ENCODE measurements at places on chromosomes 5 and 9. TPM values are rescaled to one million over a fixed set of nuclear protein-coding genes. Genes with fewer than 3 reads are reported as not detected.

DNA sequence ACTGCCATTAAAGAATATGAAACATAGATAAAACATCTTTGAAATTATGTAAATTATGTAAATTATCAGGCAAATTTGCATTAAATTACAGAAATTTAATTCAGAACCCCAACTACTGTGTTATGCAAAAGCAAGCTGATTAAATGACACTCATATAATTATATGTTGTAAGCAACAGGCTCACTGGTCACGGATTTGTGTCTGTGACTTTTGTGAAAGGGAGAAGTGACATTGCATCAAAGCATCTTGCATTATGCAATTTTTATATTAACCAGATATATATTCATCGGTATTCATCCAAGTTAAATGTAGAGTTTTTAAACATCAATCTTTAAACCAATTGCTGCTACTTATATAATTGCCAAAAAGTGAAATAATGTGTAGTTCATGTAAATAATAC, 13.0 kb upstream of the GLIPR2 start:
- no peak for DNase-seq
- no peak overlapping the region for H3K27ac ChIP-seq
- H3K36me3 ChIP-seq = no peaks in the 10 kb centered on the region
- H3K27me3 ChIP-seq = no peaks in the 10 kb centered on the region
- no peak overlapping the region for H3K4me3 ChIP-seq

The RNF208 gene
- total RNA-seq = not detected

DNA sequence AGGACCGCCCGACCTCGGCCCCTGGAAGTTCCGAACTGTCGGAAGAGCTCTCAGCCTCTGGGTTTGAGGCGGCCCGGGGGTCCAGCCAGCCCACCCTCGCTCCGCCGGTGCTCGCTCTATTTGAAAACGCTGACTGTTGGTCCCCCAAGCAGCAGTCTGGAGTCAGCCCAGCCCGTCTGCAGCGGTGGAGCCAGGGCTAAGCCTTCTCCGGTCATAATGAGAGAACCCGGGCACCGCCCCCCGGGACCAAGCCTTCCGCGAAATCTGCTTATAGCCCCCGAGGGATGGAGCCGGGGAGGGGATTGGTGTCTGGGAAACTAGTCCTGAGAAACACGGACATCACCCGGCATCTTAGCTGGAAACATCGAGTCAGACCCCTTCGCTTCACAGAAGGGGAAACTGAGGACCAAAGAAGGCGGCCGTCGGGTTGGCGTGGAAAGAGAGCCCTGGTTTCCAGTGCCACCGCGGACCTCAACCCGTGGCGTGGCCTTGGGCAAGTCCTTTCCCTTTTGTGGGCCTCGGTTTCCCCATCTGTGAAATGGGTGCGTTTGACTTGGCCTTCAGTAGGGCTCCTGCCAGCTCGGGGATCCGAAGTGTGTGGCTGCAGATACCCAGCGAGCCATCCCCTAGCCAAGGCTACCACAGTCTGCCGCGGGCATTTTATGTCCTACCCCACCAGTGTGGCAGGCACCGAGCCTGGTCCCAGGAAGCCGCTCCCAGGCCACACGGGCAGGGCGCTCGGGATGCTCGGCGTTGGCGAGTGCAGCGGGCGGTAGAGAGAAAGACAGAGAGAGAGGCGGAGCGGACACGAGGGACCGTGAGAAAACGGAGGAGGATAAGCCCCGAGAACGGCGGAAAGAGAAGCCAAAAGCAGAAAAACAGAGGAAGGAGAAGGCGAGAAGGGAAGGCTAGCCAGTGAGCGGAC, 857 bp downstream of the ADAM19 start:
- H3K36me3 ChIP-seq = no peaks in the 10 kb centered on the region
- DNase-seq = peak; percentile 37
- peaks cover 7% of the 10 kb centered on the region for H3K27me3 ChIP-seq
- peak overlapping the region; percentile 60 for H3K4me3 ChIP-seq
- peaks cover 11% of the 10 kb centered on the region for H3K4me1 ChIP-seq

The TYRP1 gene
- total RNA-seq = not detected

DNA sequence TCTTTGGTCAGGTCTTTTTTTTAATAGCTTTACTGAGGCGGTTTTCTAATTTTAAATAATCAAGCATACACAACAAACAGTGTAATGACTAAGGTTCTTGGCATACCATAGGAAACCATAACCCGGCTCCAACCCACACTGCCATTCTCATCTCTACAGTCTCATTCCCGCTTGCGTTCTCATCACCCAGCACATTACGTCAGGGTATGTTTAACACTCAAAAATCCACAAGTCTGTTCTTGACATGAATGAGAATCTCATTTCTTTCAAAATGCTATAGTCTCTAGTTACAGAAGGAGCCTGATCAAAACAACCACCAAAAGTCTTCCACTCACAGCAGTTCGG, 505 bp downstream of the C5orf34 start:
- peak overlapping the region; percentile 31 for H3K4me3 ChIP-seq
- no peaks in the 10 kb centered on the region for H3K27me3 ChIP-seq
- peaks cover 21% of the 10 kb centered on the region for H3K4me1 ChIP-seq
- DNase-seq = no peak
- H3K36me3 ChIP-seq = no peaks in the 10 kb centered on the region

DNA sequence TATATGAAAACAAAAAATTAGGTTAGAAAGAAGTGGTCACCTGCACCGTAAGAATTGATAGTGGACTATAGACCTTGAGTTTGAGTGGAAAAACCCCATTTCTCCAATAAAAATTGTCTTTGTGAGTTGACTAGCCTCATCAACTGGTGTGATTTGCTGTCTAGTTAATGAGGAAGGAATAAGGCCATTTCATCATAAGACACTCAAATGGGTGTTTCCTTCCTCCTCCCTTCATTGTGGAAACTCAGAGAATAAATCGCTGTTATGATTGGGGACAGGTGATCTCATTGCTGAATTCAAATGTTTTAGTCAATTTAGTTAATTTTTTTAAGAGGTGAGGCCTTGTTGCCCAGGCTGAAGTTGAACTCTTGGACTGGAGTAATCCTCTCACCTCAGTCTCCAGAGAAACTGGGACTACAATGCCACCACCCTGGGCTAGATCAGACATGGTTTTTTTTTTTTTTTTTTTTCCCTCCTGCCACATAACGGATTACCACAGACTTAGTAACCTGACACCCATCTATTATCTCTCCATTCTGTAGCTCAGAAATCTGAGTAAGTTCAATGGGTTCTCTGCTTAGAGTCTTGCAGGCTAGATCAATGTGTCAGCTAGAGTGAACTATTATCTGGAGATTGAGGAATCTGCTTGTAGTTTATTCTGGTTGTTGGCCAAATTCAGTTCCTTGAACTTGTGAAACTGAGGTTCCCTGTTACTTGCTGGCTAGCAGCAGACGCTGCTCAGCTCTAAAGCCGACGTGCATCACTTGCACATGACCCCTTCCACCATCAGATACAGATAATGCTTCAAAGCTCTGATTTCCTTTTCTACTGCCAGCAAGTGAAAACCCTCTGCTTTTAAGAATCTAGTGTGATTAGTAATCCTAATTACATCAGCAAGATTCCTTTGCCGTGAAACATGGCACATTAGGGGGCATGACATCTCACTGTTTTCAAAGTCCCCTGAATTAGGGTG, 663.8 kb upstream of the CDH9 start:
- no peak overlapping the region for H3K4me3 ChIP-seq
- no peak overlapping the region for H3K27ac ChIP-seq
- H3K36me3 ChIP-seq = no peaks in the 10 kb centered on the region

DNA sequence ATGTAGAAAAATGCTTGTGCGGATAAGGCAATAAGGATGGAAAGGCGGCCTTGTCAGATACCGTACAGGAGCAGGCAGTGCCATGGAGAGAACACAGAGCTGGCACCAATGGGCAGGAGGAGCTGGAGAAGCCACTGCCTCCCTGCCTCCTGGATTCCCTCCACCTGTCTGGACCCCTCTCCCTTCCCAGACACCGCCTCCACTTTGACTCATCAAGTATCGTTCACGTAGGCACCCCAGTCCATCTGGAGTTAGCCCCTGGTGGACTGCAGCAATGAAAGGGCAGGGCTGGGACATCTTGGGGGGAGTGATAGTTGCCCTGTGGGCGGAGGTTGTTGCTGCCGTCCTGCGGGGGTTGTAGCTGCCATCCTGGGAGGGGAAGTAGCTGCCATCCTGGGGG, 232.0 kb downstream of the ROR2 start:
- no peak overlapping the region for H3K4me3 ChIP-seq
- H3K36me3 ChIP-seq = no peaks in the 10 kb centered on the region
- H3K4me1 ChIP-seq = no peaks in the 10 kb centered on the region
- H3K27ac ChIP-seq = no peak overlapping the region
- H3K27me3 ChIP-seq = peaks cover 8% of the 10 kb centered on the region

- DNase-seq = no peak
- H3K27ac ChIP-seq = peak overlapping the region; percentile 41
- peaks cover 61% of the 10 kb centered on the region for H3K27me3 ChIP-seq
- H3K4me1 ChIP-seq = peaks cover 20% of the 10 kb centered on the region
Observed at GRCh38 chr5:322942-323879, 1.7 kb downstream of the AHRR start.

The PFN3 gene
- total RNA-seq = not detected

- no peaks in the 10 kb centered on the region for H3K36me3 ChIP-seq
- H3K4me3 ChIP-seq = no peak overlapping the region
- no peaks in the 10 kb centered on the region for H3K27me3 ChIP-seq
- H3K27ac ChIP-seq = no peak overlapping the region
Observed at GRCh38 chr5:24232041-24232440, 412.7 kb downstream of the CDH10 start.

DNA sequence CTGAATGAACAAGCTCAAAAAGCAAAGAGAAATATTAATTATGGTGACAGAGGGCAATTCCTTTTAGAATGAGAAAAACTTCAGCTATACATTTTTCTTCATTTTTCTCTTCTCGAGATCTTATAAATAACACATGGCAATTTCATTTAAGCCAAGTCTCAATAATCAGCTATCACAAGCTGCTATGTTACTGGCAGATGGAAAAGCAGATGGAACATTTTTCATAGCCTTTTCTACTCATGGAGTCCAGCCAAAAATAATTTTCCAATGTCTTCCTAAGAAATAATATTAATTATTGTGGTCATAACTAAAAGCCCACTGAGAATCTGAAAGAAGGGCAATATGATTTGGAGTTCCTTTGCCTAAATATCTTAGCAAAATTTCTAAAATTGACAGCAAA, 35.6 kb downstream of the SKIC3 start:
- no peak overlapping the region for H3K4me3 ChIP-seq
- H3K36me3 ChIP-seq = no peaks in the 10 kb centered on the region
- no peaks in the 10 kb centered on the region for H3K27me3 ChIP-seq
- DNase-seq = no peak

- H3K4me3 ChIP-seq = no peak overlapping the region
- DNase-seq = no peak
- peak overlapping the region; percentile 99 for H3K27ac ChIP-seq
- peaks cover 46% of the 10 kb centered on the region for H3K36me3 ChIP-seq
- H3K4me1 ChIP-seq = peaks cover 43% of the 10 kb centered on the region
- no peaks in the 10 kb centered on the region for H3K27me3 ChIP-seq
Observed at GRCh38 chr5:178212241-178213002, 8.1 kb downstream of the HNRNPAB start.

- H3K36me3 ChIP-seq = no peaks in the 10 kb centered on the region
- no peak overlapping the region for H3K27ac ChIP-seq
- peaks cover 19% of the 10 kb centered on the region for H3K27me3 ChIP-seq
- H3K4me1 ChIP-seq = no peaks in the 10 kb centered on the region
- DNase-seq = no peak
- no peak overlapping the region for H3K4me3 ChIP-seq
Observed at GRCh38 chr5:178583279-178583678, 6.9 kb downstream of the COL23A1 start.

DNA sequence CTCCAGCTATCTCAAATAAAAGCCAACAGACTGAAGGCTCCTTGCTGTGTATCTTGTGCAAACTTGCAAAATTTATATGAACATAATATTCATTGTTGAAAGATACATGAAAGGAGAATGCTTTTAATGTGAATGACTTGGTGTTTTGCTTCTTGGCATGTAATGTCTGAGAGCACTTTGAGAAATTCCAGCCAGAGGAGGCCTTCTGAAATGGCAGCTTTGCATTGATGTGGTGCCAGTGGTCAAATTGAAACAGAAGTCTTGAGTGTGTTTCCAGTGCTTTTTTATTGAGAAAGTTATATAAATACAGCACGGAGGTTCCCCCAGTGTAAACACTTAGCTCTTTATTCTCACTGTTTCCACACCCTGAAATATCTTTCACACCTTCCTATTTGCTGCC, 182.1 kb downstream of the ADCY2 start:
- no peak for DNase-seq
- no peak overlapping the region for H3K4me3 ChIP-seq
- no peaks in the 10 kb centered on the region for H3K4me1 ChIP-seq
- no peaks in the 10 kb centered on the region for H3K27me3 ChIP-seq

- no peaks in the 10 kb centered on the region for H3K27me3 ChIP-seq
- no peak overlapping the region for H3K27ac ChIP-seq
- no peak for DNase-seq
- peaks cover 18% of the 10 kb centered on the region for H3K4me1 ChIP-seq
Observed at GRCh38 chr5:135236228-135236907, 162.7 kb downstream of the MACROH2A1 start.

GRCh38 chr9:116466271-116467235, 220.6 kb upstream of the TRIM32 start:
- no peaks in the 10 kb centered on the region for H3K36me3 ChIP-seq
- H3K4me3 ChIP-seq = no peak overlapping the region
- no peak for DNase-seq
- H3K27me3 ChIP-seq = no peaks in the 10 kb centered on the region
- no peaks in the 10 kb centered on the region for H3K4me1 ChIP-seq

DNA sequence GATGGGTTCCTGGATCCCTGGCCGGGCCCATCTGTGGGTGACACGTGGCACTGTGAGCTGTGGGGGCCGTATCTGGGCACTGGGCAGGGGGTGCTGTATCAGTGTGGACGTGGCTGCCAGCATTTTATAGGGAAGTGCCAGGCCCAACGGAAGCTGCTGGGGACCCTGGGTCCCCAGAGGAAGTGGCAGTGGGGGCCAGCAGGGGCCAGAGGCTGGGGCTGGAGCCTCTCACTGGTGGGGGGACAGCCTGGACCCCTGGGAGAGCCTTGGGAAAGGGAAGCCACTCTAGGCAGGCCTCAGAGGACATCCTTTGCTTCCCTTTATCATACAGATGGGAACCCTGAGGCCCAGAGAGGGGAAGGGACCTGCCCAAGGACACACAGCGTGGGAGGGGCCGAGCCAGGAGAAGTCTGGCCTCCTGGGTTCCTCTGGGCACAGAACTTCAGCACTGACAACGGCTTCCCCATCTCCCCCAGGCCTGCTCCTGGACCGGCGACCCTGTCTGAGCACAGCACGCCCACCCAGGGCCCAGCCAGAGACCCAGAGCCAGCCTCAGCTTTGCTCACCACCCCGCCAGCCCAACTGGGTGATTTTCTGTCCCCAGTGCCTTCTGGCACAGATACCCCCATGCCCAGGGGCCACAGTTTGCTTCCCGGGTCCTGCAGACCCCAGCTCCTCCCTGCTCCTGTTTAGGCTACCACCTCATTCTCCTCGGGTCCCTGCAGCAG, 15.5 kb upstream of the LAMC3 start:
- DNase-seq = no peak
- H3K4me1 ChIP-seq = no peaks in the 10 kb centered on the region
- H3K27me3 ChIP-seq = peaks cover 23% of the 10 kb centered on the region
- H3K4me3 ChIP-seq = no peak overlapping the region
- H3K27ac ChIP-seq = no peak overlapping the region

All from transverse colon (tissue), 4 donors.